ENCODE measurements at places on chromosomes 12 and 14. TPM values are rescaled to one million over a fixed set of nuclear protein-coding genes. Genes with fewer than 3 reads are reported as not detected.

The PTPN6 gene
- total RNA-seq: 28.0 TPM

The KRT73 gene
- not detected for total RNA-seq

The CLEC1A gene
- 4.3 TPM for total RNA-seq

The PZP gene
- not detected for total RNA-seq
